SK-N-SH (cell line): ENCODE measurements at places on chromosomes 11 and 22. TPM values are rescaled to one million over a fixed set of nuclear protein-coding genes. Genes with fewer than 3 reads are reported as not detected.
A peak's percentile ranks its signal among the peaks of the same experiment; 100 is the strongest.

The PANX2 gene
- polyA plus RNA-seq, result 1.3 and 2.4 TPM in 2 replicates

The SCUBE1 gene
- polyA plus RNA-seq, result 0.06 and 0.56 TPM in 2 replicates

The ST3GAL4 gene
- polyA plus RNA-seq, result 27.1 and 32.0 TPM in 2 replicates

The RAC2 gene
- polyA plus RNA-seq, result 22.6 and 29.9 TPM in 2 replicates

The TRIM48 gene
- not detected in 2 replicates for polyA plus RNA-seq

DNA sequence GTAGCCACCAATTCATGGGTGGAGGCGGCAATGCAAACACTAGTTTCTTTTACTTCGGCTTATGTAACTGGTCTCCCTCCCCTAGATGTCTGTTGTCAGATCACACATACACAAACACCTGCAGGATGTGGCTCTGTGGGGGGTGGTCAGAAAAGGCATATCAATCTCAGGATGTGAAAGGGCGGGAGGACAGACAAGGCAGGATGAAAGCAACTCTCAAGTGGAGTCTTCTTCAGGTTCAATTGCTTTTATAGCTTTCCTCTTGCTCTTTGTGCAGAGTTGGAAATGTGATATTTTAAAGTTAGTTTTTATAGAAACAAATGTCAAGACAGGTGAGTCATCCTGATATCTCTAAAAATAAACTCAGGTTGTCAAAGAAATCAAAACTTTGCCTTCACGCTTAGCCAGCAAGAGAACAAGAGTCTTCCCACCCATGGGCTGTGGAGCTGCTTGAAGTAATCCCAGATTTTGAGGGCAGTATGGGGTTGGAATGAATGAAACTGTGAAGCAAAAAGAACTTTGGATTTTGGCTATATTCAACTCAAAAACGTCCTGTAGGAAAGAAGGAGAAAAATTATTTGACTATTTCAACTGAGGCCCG, 423.4 kb downstream of the GUCY1A2 start:
- DNase-seq, result no peak

DNA sequence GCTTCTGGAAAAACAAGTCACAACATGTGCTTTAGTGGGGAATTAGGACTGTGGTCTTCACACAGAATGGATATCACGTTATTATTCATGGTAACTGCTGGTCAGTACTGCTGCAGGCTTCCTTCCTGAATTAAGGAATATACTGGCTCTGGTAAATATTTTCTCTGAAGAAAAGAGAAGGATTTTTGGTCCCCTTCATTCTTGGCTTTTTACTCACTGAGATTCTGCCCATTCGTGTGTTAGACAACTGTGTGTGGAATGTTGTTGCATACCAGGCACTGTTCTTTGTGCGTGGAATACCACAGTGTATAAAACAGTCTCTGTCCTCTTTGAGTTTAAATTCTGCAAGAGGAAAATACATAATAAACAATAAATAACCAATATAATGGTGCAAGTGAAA, 80.3 kb downstream of the ALX4 start:
- DNase-seq, result no peak

DNA sequence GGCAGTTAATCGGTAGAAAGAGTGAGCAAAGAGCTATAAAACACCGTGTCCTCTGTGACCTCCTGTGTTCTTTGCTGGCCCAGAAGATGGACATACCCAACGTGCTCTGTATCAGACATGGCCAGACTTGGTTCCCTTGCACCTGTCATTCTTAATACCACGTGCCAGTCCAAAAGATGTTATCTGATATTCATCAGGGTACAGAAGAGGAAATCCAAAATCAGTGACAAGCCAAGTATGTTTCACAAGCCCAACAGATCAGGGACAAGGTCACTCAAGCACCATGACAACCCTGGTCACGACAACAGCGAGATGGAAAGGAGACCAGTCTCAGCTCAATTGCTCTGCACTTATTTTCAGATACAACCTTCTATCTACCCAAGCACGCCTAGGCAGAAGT, 3.4 kb downstream of the LRP4 start:
- no peak for DNase-seq

GRCh38 chr11:79708319-79708932, 267.6 kb upstream of the TENM4 start:
- DNase-seq, result peak; percentile 29

DNA sequence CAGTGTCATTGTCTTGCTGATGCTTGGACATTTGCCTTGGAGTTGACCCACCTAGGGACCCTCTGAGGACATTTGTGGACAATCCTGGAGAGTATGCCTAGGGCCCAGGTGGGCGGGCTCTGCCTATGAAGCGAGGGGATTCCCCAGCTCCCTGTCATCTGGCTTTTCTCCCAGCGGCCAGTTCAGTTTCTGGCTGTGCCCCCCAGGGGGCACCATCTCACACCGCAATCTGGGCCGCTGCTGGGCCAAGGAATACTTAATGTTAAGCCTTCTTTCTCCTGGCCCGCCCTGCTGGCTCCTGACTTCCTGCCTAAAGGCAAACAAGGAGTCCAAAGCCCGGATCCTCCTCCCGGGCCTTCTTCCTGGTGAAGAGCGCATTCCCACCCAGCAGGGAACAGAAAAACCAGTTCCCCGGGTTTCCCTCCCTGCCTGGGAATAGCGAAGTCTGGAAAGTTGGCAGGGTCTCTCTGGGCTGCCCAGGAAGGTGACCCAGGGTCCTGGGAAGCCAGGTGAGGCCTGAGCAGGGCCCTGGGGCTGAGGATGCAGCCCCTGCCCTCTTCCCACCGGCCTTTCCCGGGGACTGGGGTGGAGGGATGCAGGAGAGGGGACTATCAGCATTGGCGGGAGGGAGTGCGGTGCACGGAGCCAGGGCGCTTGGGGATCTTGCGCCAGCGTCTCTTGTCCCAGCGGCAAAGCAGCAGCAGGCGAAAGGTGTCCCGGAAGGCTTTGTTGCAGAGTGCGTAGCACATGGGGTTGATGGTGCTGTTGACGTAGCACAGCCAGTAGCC, 11.9 kb downstream of the CHRM1 start:
- peak; percentile 82 for DNase-seq

DNA sequence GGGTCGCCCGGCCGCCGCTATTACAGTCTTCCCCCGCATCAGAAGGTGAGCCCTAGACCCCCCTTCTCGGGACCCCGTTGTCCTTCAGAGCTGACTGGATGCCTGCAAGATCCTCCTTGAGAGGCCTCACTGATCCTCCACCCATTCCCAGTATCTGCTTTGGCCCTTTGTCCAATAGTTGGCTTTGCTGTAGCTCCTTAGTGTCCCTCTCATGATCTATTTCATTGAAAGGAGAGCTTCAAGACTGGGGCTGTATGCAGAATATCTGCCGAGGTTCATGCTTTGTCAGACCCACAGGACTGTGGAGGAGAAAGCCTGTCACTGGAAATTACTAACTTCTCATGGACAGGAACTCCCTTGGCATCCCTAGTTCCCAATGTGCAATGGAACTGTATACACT, 499 bp downstream of the DLAT start:
- DNase-seq, result no peak

DNA sequence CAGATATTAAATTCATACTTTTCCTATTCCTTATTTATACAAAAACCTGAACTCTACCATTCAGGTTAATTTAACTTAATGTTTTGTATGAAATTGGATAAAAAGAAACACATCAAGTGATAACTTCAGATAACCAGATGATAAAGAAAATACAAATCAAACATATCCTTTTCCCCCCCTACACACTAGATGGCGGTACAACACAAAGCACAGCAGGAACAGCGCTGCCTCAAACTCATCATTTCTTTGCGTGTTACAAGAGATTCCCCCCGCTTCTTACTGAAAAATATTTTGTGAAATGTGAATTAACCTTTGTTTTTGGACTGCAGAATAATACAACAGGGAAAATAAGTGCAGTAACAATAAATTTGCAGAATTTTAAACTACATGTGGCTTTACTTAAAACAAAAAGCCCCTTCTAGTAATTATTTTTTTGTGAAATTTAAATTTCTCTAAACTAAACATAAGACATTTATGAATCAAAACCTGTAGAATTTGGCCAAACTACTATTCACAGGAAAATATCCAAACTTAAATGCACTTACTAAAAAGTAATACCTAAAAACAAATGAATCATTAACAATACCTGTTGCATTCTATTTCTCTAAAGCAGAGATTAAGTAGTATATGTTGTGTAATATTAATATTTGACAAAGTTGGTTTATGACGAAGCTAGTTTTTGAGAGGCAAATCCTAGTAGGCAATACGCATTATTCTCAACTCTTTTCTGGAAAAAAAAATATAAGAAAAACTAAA, 74.4 kb downstream of the ARHGAP32 start:
- DNase-seq, result peak; percentile 58

- DNase-seq, result no peak
Measured at GRCh38 chr22:50530877-50531545, 1.2 kb upstream of the TYMP start.

GRCh38 chr11:41320238-41320637, 139.2 kb downstream of the LRRC4C start:
- no peak for DNase-seq

DNA sequence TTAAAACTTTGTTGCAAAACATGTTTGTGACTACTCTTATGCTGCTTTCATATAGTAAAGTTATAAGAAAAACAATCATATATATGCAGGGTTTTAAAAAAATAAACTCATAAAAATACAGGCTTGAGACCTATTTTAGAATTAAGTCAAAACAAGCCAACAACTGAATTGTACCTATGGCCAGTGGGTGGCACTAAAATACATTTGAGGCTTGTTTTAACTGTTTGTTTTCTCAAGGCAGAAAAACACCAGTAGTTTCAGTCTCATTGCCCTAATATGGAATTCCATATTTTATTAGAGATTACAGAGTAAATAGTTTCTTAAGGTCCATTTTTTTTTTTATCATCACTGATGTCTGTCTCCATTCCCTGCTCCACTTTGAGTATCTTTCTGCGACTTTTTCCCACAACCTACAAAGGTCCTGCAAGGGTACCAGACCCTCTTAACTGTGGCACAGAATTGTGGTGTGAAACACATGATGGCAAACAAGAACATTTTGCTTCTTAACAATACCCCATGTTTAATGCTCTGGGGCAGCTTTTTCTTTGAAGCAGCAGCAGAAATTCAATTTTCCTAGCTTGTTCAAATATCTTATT, 8.5 kb upstream of the CCDC89 start:
- DNase-seq, result peak; percentile 31
